Right atrium auricular region (tissue), 2 donors: ENCODE measurements at places on chromosomes 2 and 18.

- no peak for DNase-seq
- H3K36me3 ChIP-seq, result no peaks in the 10 kb centered on the region
- no peak overlapping the region for H3K27ac ChIP-seq
- no peaks in the 10 kb centered on the region for H3K27me3 ChIP-seq
- no peak overlapping the region for H3K4me3 ChIP-seq
These were observed 8.1 kb upstream of the TYMS start for GRCh38 chr18:649341-649740.

DNA sequence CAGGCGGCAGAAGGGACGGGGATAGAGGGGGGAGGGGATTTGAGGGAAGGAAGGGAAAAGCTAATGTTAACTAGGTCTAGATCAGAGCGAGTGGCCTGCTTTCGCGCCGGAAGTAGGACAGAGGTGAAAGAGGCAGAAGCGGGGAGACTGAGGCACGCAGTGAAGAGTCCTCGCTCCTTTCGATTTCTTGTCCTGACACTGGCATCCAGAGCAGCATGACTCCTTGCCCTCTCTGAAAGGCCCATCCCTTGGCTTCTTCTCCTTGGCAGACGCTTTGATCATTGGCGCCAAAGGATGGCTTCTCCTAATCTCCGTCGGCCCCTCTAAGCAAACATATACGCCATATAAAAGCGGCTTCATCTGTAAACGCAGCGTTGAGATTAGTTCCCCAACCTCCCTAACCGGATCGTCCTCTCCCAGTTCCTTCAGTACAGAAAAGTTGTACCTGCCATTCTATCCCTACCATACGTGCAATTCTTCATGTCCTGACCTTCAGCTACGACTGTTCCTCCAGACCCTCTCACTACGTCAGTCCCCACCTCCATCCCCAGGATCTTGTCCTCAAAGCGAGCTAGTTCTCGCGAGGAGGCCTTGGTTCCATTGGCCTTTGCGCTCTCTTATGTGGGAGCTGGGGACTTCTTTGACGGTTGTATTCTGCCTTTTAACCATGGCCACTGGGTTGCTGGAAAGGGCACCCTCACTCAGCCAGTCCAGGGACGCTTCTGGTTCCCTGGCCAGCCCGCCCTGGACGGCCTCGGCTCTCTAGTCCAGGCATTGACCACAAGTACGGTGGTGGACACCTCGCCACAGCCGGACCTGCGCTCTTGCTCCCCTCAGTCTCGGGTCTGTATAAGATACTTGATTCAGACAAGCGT is 857 bp upstream of the NEUROD1 start:
- H3K27ac ChIP-seq, result no peak overlapping the region
- peaks cover 33% of the 10 kb centered on the region for H3K27me3 ChIP-seq
- no peaks in the 10 kb centered on the region for H3K36me3 ChIP-seq
- DNase-seq, result no peak
- no peaks in the 10 kb centered on the region for H3K4me1 ChIP-seq

- no peak overlapping the region for H3K4me3 ChIP-seq
- H3K4me1 ChIP-seq, result no peaks in the 10 kb centered on the region
- no peaks in the 10 kb centered on the region for H3K36me3 ChIP-seq
- H3K27ac ChIP-seq, result peak overlapping the region; percentile 79
- no peak for DNase-seq
These were observed 54.7 kb downstream of the ASAP2 start for GRCh38 chr2:9261231-9261883.

DNA sequence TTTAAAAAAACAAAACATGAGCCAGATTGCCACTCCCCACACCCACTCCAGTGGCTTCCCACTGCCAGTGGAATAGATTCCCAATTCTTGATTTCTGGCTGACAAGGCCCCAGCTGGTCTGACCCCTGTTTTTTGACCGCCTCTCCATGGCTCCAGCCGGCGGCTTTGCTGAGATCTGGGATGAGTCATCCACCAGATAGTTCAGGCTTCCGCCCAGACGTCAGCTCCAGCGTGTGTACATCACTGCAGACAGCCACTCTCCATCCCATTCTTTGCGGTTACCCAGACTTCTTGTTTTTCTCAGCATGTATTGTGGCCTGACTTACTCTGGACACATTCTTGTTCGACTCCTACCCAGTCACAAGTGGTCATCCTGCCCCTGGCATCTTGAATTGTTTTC is 227.9 kb downstream of the GBX2 start:
- DNase-seq, result peak; percentile 68
- no peaks in the 10 kb centered on the region for H3K4me1 ChIP-seq
- no peaks in the 10 kb centered on the region for H3K27me3 ChIP-seq
- no peak overlapping the region for H3K4me3 ChIP-seq
- H3K36me3 ChIP-seq, result peaks cover 5% of the 10 kb centered on the region

- H3K4me1 ChIP-seq, result no peaks in the 10 kb centered on the region
- H3K27me3 ChIP-seq, result no peaks in the 10 kb centered on the region
- H3K4me3 ChIP-seq, result no peak overlapping the region
- DNase-seq, result no peak
- no peak overlapping the region for H3K27ac ChIP-seq
- H3K36me3 ChIP-seq, result no peaks in the 10 kb centered on the region
These were observed 20.8 kb upstream of the CEP68 start for GRCh38 chr2:65035351-65035943.

GRCh38 chr2:15750433-15750814 is 158.8 kb downstream of the DDX1 start:
- H3K36me3 ChIP-seq, result no peaks in the 10 kb centered on the region
- no peak overlapping the region for H3K4me3 ChIP-seq
- no peak overlapping the region for H3K27ac ChIP-seq
- no peak for DNase-seq

- H3K36me3 ChIP-seq, result no peaks in the 10 kb centered on the region
- no peaks in the 10 kb centered on the region for H3K4me1 ChIP-seq
- H3K27ac ChIP-seq, result no peak overlapping the region
- H3K27me3 ChIP-seq, result no peaks in the 10 kb centered on the region
These were observed 43.3 kb upstream of the CUL3 start for GRCh38 chr2:224628416-224628815.
